MG63 (cell line): ENCODE measurements at places on chromosomes 6 and 20. TPM values are rescaled to one million over a fixed set of nuclear protein-coding genes. Genes with fewer than 3 reads are reported as not detected.

Gene NELFE
- 111 and 131 TPM in 2 replicates for total RNA-seq

Gene AIF1
- total RNA-seq, result not detected in 2 replicates

Gene JPH2
- 6.5 and 9.9 TPM in 2 replicates for total RNA-seq

Gene LTB
- total RNA-seq, result not detected in 2 replicates

Gene GABRR1
- total RNA-seq, result not detected in 2 replicates

Gene PMEPA1
- 3.3 and 3.4 TPM in 2 replicates for total RNA-seq

Gene PCSK2
- not detected in 2 replicates for total RNA-seq

Gene GHRH
- total RNA-seq, result not detected in 2 replicates

Gene PDE10A
- 0.10 and 1.3 TPM in 2 replicates for total RNA-seq

Gene ALDH8A1
- total RNA-seq, result 0.10 TPM in 1 of 2 replicates, not detected in the other

Gene SMLR1
- total RNA-seq, result not detected in 2 replicates

Gene ARFGEF3
- 3.7 and 5.1 TPM in 2 replicates for total RNA-seq
